Caki2 (cell line): ENCODE measurements at places on chromosomes 5 and 9. TPM values are rescaled to one million over a fixed set of nuclear protein-coding genes. Genes with fewer than 3 reads are reported as not detected.
A peak's percentile ranks its signal among the peaks of the same experiment; 100 is the strongest.

Gene ADGRV1
- 1.8 and 3.6 TPM in 2 replicates for total RNA-seq

DNA sequence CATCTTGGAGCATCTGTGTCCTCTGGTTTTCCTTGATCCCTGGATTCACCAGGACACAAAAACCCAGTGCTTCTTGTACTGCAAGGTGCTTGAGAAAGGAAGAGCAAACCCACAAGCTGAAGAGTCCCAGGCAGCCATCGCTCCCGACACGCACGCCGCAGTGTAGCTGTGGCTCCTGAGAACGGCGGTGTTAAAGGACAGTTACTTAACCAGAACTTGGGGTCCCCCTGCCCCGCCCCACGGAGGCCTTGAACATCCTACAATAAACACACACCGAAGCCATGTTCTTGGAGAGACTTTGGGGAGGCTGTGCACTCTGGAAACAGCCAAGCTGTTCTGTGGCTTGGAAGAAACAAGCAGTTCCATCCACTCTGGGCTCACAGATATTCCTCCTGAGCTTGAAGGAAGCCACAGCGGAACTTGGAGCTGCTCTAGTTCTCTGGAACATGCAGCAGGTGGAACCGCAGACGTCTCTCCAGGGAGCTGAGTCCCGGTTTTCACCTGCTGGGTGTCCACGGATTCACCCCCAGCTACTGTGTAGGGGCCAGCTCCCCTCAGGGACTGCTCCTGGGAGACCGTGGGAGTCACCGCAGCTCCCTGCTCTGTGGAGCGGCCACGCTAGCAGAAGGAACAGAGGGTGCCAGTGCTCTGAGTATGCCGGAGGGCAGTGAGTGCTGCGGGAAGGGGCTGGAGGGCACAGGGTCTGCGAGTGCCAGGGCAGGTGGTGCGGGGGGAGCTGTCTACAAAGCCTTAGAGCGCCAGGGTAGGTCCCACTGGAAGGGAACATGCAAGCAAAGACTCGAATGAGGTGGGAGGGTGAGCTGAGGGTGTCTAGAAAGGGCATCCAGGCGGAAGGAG, 107.3 kb downstream of the ADAMTS2 start:
- DNase-seq: no peak

DNA sequence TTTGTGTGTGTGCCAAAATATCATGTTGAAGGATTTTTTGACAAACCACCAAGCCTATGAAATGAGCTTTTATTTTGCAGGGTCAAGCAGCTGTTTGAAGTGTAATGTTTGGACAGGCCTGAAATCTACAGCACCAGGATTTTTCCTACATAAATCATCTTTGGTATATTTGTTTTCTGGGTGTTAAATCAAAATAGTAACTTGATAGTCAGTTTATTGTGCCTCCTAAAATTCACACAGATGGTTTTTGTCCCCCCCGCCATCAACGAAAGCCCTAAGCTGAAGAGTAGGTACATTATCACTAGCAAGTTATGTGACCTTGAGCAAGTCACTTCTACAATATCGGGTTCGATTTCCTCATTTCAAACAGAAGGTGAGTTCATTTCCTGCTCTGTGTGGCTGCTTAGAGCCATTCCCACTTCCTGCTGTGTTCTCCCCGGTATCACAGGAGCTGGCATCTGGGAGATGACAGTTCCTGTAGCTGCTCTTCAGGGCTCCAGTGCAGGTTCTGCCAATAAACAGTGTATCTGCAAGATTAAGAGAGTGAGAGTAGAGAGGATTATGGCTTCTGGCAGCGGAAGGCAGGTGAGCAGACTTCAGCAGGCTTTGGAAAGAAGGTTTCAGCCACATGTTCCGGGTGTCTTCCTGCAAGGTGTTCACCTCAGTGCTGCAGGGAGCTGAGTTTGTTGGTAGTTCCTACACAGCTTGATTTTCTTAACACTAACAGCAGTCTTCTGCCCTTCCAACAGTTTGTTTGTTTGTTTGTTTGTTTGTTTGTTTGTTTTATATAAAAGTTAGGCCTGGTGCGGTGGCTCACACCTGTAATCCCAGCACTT, 48.4 kb upstream of the GNE start:
- DNase-seq: no peak

GRCh38 chr9:134487066-134487710, 154.4 kb upstream of the COL5A1 start:
- no peak for DNase-seq

- DNase-seq: no peak
These were observed 177.6 kb upstream of the ST8SIA4 start for GRCh38 chr5:101080462-101081240.

DNA sequence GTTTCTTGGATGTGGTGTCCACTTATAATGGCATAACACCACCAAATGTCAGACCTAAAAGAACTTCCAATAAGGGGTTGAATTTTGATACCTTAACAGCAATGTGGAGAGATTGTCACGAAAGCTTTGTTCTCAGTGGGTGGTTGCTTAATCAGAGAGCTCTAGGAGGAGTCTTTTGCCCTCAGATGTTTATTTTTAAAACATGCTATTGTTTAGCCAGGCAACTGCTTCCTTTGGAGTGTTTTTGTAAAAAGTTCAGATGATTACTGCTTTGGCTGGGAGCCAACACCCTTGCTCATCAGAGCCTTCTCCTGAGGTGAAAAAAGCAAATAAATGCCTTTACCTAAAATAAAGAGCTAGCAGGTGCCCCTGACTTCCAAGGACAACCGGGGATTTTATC, 65.0 kb downstream of the SLC1A1 start:
- DNase-seq: peak; percentile 77

Gene IRX1
- not detected in 2 replicates for total RNA-seq

DNA sequence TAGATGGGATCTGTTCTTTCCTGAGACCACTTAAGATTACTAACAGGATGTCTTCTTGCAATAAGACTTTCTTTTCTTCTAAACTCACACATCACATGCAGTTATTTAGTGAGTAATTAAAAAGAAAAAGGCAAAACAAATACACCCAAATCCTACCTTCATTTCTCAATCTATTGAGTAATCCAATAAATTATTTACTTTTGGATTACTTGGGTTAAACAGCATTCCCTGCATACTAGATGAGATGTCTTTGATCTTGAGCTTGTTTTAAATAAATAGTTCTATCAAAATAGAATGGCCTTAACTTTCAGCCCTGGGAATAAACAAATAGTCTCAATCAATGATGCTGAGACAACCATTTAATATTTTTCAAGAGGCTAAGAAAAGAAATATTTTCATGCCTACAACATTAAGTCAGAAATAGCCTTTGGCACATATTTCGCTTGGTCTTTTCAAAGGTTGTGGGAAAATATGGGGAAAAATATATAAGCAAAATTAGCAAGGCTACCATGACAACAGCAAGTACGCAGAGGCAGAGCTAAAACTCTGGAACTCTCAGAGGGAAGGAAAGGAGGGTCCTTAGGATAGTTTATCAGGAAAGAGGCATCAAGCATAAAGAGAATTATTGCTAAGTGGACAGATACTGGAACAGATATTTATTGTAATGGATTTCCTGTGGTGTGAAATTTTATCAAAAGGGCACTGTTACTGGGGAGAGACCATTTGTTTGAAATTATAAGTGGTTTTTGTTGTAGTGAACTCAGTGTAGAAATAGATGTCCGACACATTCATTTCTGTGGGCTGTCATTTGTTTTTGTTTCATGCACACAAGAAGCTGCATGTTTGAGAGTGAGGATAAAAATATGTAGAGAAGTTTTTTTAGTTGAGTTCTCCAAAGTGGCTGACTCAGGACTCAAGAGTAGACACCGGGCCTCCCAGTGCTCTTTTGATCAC, 70.2 kb upstream of the CDH6 start:
- DNase-seq: no peak

Gene ANXA2R
- total RNA-seq: 1.7 TPM in 1 of 2 replicates, not detected in the other

DNA sequence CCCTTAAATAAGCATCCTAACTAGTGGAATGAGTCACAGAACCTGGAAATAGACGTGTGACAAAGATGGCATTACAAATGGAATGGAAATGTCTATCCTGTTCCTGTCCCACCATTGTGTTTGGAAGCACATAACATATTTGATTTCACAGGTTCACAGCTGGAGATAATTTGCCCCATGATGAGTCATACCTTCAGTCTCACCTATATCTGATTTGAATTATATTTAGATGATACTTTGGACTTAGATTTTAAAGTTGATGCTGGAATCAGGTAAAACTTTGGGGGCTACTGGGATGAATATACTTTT, 92.5 kb downstream of the CEMIP2 start:
- no peak for DNase-seq

- DNase-seq: no peak
These were observed 53.5 kb upstream of the CDKN2AIPNL start for GRCh38 chr5:134464988-134465815.

DNA sequence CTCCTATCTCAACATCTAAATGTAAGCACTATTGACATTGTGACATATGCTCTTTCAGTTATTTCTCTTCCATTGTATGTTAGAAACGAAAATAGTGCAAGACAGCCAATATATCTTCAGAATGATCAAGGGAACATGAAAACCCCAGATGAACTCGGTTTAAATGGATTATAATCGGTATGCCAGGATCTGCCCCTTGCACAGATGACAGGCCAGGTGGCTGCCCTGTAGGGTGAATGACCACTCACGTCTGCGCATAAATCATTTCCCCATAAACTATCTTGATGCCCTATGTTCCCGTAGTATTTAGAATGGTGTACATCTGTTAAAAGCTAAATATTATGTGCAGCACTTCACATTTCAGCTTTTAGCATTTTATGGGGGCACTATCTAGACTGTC, 69.7 kb upstream of the RANBP3L start:
- no peak for DNase-seq

DNA sequence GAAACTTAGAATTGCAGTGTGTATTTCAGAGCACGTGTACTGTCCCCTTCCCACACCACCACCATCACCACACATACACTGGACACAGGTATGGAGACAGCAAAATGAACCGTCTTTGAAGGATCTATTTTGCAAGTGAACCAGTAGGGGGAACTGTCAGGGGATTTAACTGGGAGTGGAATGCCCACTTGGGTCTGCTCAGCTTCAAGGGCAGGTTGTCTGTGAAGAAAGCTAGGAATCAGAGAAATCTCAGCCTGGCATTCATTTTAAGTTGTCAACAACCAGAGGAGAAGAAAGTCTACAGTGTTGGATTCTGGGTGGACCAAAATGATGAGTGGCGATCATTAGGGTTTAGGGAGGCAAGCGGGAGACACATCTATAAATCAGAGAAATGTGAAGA, 147.0 kb downstream of the DCP2 start:
- DNase-seq: no peak

DNA sequence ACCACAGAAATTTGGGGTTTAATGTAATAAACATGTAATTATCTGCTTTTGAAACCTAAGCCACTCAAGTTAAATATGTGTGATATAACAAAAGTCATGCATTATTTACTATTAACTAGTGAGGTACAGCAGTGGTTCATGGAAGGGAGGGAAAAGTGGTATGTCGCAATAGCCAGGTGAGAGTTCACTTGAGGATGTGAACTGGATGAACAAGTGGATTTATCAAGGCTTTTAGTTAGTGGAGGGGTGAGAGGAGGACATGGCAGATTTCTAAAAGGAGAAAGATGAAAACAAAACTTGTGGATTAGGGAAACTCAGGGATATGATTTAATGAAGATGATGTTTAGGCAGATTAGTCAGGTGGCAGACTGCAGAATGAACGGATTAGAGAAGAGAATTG, 141.3 kb upstream of the NFIB start:
- DNase-seq: no peak

- DNase-seq: peak; percentile 33
These were observed 45.5 kb downstream of the GPBP1 start for GRCh38 chr5:57219386-57219785.
